ENCODE measurements at places on chromosomes 12 and 14. TPM values are rescaled to one million over a fixed set of nuclear protein-coding genes. Genes with fewer than 3 reads are reported as not detected.

Gene CFAP54
- total RNA-seq = 5.9 TPM

Gene OAS1
- total RNA-seq = 2.5 TPM

Gene FOXN4
- total RNA-seq = 0.16 TPM

Gene GPR135
- 5.9 TPM for total RNA-seq

Gene CAPS2
- 10.0 TPM for total RNA-seq

Gene GLS2
- 5.9 TPM for total RNA-seq

Gene SPTB
- 18.2 TPM for total RNA-seq

Gene TOMM20L
- total RNA-seq = not detected

Gene P2RX2
- total RNA-seq = not detected

Gene IFNG-AS1
- not detected for total RNA-seq

DNA sequence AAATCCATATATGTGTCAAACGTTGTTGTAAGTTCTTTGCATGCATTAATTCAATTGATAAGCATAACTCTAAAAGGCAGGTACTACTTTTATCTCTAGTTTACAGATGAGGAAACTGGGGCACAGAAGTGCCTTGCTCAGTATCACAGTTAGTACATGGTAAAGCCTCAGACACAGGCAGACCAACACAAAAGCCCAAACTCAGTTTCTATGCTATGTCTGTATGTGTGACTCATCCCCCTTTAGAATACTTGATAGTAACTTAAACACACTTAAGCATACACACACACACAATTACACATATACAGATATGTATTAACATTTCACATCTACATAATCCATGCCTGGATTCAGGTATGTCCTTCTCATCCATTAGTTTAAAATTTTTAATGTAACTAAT lies 88.0 kb downstream of the EPS8 start:
- no peak for DNase-seq

- DNase-seq = no peak
These were observed 91.6 kb upstream of the VRK1 start for GRCh38 chr14:96705422-96706092.

DNA sequence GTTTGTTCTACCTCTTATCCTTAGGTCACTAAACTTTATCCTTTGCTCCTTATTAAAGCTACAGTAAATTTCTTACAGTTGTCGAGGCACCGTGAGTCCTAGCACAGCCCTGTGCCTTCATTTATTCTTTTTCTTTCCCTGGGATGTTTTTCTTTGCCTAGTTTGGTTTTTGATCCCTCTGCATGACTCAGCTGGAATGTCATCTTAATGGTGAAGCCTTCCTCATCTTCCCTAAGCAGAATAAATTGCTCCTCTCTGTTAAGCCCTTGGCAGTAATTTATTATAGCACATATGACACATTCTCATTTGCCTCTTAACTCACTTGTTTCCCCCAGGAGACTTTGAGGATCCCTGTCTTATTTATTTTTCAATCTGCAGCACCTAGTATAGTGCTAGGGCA lies 16.6 kb downstream of the ACTR10 start:
- DNase-seq = no peak

DNA sequence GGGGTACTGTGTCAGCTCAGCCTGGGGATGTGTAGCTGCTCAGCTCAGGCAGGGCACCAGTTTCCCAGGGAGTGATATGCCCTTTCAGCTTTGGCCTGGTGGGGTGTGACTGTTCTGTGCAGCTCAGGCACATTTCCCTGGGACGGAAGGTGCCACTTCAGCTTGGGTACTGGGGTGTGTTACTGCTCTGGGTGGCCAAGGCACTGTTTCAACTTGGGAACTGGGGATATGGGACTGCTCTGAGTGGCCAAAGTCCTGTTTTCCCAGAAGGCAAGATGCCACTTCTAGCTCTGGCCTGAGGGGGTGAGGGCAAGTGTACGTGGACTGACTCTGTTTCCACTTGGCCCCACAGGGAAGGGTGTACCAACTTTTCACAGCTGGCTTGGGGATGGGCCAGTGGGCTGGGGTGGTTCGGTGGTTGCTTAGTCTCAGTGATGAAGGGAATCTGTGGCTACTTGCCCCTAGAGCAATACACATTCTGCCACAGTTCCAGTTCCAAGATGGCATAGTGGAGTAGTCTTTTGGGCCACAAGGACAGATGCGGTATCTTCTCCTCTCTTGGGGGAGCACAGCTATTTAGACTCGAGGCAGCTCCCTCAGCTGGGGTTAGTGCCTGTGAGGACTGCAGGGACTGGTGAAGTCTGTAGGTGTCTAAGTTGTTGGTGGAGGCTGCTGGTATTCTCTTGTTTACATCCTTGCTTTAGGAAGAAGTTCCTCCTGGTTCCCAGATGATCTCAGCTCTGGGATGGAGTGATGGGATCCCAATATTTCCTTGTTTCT lies 26.4 kb downstream of the TBC1D15 start:
- DNase-seq = no peak

DNA sequence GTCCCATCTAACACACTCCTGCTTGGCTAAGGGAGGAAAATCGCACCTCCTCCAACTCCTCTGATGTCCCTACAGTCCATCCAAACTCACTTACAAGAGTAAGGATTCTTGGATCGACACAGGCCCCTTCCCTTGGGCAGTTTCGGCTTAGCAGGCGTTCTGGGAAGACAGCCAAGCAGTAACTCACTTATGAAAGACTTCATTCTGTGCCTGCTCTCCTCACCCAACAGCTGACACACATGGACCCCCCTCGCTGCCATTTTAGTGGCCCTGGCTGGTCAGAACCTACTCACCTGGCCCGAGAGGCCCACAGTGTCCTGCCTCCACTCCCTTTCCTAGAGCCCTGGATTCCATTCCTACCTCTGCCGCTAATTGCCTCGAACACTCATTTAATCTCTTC lies 52.3 kb upstream of the BCL2L14 start:
- DNase-seq = no peak

- peak; percentile 1 for DNase-seq
These were observed 19.7 kb downstream of the TSPAN19 start for GRCh38 chr12:85016413-85016812.

DNA sequence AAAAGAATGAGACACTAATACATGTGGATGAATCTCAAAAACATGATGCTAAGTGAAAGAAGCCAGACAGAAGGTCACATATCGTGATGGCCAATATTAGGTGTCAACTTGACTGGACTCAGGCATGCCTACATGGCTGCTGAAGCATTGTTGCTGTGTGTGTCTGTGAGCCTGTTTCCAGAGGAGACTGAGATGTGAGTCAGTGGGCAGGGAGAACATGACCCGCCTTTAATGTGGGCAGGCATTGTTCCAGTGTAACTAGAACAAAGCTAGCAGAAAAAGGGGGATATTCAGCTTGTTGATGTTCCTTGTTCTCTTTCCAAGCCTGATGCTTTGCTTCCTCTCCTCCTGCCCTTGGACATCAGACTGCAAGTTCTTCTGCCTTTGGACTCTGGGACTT lies 47.6 kb downstream of the DCAF5 start:
- DNase-seq = no peak

DNA sequence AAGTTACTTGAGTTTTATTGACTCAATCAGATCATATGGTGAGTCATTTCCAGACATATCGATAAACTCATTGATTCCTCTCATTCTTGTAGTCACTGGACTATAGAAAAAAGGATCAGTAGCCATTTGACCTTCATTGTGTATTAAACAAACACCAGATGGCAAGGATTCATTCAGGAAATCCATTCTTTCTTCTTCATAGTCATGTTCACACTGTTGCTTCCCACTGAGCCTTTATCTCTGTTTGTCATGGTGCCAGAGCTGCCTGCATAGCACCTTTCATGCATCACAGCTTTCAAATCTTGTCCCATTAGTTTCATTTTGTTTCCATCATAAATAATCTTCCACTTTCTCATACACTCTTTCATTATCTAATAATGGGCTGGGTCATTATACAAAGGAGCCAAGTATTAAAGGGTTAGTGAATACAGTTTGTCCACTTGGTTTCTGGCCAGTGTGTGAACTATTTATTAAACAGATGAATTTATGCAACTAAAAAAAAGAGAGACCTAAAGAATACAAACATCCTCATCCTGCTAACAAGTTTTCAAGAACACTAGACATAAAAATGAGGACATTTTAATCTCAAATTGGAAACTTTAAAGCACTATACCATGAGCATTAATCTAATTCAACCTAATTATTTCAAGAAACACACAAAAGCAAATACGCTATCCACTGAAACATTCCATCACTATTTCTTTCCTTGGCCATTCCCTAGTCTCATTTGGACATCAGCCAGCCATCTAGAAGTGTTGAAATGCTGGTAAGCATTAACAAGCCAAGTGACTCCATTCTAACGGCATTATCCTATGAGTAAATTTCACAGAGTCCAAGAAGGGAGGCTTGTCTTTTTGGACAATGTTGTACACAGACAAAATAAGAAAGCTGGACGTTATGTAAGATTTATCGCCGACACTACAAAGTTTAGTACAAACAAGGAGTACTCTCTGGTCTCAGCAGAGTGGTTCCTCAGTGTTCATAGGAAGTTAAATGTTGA lies 476.5 kb downstream of the FOXG1 start:
- DNase-seq = no peak

GRCh38 chr14:51478175-51478621 lies 173.5 kb upstream of the FRMD6 start:
- DNase-seq = no peak

DNA sequence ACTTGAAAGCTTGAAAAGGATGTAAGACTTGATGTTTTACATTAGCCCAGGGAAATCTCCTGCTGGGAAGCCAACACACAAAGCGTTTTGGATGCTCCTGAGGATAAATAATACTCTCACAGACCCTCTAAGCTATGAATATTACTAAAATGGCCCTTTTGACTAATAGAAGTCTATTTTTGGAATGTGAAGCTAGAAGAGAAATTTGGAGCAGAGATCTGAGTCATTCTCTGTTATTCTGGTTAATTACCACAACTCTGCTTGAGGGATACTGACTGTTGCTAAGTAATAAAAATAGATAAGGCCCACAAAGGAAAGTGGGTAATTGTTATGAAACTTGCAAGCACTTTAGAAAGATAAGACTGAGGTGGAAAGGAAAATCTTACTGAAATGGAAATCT lies 346.2 kb upstream of the STXBP6 start:
- DNase-seq = no peak

GRCh38 chr12:75888399-75888798 lies 143.2 kb downstream of the PHLDA1 start:
- no peak for DNase-seq

GRCh38 chr12:121438905-121439304 lies 39.0 kb downstream of the RNF34 start:
- DNase-seq = no peak

DNA sequence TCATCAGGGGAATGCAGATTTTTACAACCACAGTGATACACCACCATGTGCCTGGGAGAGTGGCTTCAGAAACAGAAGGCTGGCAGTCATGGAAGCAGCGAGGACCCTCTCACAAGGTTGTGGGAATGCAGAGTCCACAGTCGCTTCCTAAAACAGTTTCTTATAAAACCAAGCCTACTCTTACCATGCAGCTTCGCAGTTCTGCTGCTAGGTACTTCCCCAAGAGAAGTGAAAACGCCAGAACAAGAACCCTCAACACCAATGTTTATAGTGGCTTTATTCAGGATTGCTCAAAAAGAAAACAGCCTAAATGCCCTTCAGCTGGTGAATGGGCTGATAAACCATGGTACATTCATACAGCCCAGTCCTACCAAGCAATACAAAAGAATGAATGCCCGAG lies 87.2 kb downstream of the DDX51 start:
- DNase-seq = no peak

- DNase-seq = no peak
These were observed 107.5 kb upstream of the FZD10 start for GRCh38 chr12:130054803-130055202.

DNA sequence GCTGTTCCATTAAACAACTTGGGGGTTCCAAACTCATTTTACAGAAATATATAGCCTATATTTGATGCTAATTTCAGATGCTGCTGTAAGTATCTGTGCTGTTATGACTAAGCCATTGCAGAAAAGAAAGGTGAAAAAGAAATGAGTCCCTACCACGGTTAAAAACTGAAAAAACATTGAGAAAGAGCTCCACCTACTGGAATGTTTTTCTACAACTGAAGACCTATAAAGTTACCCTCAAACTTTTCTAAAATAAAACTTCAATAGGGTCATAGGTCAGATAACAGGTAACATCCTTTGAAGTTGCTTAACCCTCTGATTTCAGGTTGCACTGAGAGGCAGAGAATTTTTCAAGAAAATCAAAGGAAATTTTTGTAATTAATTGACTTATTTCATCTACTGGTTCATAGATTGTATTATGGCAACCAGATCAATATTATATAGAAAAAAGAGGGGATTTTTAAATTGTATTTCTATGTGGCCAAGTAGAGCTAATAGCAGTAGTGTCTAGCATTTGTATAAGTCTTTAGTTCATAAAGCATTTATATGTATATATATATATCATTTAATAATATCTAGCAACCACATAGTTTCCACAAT lies 279.9 kb downstream of the RPS29 start:
- DNase-seq = no peak

DNA sequence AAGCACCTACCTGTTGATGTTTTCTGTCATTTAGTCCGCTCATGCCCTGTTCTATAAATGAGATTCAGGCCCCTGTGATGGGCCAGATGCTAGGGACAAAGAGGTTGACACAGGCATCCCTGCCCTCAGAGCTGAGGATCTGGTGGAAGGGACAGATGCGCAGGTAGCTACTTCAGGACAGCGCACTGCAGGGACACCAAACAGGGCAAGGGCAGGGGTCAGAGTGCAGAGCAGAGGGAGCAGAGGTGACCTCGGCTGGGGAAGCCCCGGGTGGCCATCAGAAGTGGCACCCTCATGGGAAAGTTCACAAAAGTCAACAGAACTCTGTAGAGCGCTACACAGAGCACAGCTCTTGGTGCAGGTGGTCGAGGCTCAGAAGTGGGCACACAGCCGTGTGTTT lies 5.6 kb upstream of the PNMA1 start:
- no peak for DNase-seq

- no peak for DNase-seq
These were observed 18.4 kb downstream of the SLC2A3 start for GRCh38 chr12:7917392-7918267.

DNA sequence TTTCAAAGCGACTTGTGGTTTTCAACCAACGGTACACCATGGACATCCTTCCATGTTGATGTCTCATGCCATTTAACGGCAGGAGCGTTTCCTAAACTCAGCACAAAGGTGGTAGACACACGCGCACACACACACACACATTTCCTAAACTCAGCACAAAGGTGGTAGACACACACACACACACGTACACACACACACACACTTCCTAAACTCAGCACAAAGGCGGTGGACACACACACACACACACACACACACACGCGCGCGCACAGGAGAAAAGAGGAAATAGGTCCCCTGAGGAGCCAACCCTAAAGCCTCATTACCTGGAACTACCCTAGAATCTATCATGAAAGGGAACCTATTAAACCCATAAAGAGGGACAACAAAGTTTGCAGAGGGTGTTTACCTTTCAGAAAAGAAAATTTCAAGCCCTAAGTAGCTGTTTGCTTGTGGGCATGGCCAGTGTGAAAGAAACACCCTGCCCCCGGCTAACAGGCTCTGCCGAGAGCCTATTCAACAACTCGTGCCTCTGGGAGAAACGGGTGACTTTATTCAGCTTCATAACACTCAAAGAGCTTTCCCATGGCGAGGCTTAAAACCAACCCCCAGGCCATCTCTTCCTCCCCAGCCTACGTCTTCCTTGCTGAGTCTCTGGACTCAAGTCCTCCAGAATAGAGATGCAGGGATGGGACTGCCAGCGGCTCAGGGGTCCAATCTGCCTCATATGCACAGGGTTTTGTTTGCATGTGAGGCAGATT lies 31.8 kb downstream of the SLC8B1 start:
- DNase-seq = no peak

All from occipital lobe (tissue), 3 donors.